ENCODE measurements at places on chromosomes 1 and 21.

- DNase-seq = no peak
Observed at GRCh38 chr1:165389609-165390008, 33.1 kb upstream of the LMX1A start.

DNA sequence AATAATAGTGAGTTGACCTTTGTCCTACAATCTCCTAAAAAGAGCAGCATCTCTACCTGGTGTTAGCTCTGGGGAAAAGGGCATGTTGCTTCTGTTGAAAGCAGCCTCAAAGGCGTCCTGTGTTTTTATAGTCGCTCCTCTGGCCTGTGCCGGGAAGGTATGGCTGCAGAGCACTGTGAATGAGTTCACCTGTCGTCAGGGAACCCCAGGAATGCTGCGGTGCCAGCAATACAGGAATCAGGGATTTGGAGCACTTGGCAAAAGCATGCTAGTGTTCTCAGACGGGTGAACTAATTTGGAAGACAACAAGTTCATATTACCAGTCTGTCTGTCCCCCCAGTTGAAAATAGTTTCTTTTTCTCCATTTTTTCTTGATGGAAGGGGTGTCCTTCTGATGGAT, 60.3 kb upstream of the PGD start:
- no peak for DNase-seq

GRCh38 chr1:8397511-8397910, 79.6 kb downstream of the SLC45A1 start:
- DNase-seq = no peak

GRCh38 chr1:29453502-29454240, 217.3 kb downstream of the PTPRU start:
- no peak for DNase-seq

DNA sequence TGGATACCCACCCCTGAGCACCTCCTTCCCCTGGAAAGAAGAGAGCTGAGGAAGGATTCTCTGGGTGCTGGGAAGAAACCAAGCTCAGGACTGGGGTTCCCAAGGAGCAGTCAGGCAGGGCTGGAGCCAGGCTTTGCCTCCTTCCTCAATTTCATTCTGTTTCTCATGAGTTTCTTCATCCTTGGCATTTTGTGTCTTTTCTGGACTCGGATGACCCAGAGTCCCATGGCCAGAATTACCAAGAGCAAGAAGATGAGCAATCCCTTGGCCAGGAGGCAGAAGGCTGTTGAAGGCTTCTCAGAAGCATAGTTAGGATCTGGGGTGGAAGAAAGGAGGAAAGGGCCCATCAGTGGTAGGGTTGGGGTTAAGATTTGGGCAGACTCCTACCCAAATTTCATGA, 2.5 kb downstream of the SLAMF9 start:
- DNase-seq = no peak

GRCh38 chr1:225771661-225772322, 5.8 kb upstream of the SRP9 start:
- DNase-seq = no peak

DNA sequence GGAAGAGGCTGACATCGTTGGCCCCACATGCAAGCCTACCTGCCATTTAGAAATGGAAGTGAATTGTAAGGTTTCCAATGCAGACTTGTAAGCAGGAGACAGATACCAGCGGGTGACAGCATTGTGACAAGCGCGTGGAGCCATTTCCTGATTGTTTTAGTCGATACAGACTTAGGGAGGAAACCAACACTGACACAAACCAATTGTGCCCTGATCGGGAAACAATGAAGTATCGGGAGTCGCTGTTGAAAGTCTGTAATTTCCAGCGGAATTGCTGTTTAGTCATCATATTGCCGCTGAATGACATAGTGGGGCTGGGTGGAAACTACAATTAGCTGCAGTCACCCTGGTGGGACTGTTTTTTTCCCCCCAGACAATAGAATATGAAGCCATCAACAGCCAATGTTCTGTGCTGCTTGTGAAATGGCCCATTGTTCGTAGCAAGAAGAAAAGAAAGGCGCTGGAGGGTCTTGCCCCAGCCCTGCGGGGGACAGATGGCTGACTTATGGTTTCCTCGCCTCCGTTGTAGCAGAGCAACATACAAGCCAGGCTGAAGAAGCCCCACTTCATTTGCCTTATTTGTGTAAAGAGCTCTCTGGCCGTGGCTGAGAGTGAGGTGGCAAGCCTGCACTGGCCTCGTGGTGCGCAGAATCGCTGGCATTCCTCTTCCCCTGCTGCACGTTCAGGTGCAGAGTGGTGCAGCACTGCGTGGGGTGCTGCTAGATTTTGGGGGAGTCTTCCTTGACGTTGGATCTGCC, 462.7 kb downstream of the CAMTA1 start:
- DNase-seq = no peak

GRCh38 chr1:214717351-214717750, 114.4 kb downstream of the CENPF start:
- DNase-seq = no peak

DNA sequence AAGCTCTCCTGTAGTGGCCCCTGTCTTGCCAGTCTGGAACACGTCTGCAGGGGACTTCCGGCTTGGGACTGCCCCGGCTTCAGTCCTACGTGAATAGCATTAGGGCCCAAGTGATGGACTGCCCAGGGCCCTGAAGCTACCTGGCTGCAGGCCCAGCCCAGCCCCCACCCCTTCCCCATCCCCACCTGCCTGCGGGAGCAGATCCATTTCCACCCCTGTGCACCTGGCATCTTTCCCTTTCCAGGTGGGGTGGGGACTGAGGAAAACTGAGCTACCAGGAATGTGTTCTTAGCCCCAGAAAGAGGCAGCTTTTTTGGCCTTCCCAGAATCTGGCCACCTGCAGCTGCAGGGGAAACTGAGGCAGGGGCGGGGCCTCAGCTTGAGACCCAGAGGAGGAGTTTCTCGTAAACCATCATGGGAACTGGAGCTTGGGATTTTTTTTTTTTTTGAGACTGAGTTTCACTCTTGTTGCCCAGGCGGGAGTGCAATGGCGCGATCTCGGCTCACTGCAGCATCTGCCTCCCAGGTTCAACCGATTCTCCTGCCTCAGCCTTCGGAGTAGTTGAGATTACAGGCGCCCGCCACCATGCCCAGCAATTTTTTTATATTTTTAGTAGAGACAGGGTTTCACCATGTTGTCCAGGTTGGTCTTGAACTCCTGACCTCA, 3.2 kb downstream of the EDN2 start:
- no peak for DNase-seq

DNA sequence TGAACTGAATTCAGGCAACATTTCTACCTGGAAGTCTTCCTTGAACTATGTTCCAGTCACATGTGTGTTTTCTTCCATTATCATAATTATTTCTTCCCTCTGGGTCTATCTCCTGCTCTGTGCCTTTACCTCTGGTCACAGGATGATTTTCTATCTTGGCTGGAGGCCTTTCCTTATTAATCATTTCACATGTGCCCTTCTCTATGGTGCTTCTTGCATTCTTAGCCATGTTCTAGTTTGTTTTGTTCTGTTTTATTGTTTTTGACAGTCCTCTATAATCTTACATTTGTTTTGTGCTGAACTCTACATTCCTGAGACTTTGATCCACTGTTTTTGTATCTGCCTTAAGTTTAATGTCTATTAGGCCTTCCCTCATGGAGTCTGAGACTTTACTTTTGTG, 51.0 kb downstream of the SGIP1 start:
- DNase-seq = no peak

DNA sequence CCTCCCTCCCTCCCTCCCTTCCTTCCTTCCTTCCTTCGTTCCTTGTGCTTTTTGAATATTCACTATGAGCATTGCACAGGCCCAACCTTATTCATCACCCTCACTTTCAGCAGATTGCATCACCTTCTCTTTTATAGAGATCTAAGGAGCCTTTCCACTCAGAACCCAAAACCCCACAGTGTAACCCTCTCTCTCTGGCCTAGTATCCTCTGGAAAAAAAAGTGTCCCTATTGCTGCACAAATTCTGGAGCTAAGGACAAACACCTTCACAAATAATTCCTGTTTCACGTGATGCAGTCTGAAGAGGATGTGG, 25.6 kb downstream of the OR10J5 start:
- DNase-seq = no peak

DNA sequence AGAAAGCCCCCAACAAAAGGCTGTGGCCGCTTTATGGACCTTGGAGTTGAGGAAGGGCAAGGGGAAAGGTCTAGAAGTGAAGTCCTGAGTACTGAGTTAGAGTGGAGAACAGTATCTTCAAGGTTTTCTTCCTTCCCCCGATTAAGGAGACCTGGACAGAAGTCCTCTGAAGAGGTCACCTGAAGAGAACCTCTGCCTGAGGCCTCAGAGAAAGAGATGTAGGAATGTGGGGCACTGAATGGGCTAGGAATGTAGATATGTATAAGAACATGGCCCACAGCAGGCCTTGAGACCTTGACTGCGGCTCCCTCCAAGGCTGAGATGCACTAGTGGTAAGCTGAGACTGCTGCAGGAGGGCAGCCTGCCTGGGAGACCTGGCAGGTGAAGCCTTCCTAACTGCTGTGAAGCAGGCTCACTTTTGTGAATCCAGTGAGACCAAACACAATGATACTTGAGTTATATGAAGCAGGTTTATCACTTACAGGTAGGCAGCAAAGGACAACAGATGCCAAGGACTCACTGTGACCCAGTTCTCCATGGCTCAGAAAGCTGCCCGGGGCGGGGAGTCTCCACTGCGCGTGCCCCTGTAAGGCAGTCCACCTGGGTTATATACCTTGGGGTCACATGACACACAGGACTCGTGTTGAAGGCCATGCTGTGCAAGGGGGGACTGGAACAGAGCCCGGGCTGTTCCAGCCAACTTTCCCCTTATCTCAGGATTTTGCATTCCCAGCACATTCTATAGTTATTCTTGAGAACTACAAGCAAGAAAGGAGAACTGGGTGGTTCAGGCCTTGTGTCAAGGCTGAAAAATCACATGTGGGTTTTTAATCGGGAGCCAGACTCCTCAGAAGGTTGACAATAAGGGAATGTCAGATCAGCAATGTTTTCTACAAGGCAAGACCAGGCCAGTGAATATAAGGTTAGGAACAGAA, 78.8 kb upstream of the PPM1J start:
- no peak for DNase-seq

DNA sequence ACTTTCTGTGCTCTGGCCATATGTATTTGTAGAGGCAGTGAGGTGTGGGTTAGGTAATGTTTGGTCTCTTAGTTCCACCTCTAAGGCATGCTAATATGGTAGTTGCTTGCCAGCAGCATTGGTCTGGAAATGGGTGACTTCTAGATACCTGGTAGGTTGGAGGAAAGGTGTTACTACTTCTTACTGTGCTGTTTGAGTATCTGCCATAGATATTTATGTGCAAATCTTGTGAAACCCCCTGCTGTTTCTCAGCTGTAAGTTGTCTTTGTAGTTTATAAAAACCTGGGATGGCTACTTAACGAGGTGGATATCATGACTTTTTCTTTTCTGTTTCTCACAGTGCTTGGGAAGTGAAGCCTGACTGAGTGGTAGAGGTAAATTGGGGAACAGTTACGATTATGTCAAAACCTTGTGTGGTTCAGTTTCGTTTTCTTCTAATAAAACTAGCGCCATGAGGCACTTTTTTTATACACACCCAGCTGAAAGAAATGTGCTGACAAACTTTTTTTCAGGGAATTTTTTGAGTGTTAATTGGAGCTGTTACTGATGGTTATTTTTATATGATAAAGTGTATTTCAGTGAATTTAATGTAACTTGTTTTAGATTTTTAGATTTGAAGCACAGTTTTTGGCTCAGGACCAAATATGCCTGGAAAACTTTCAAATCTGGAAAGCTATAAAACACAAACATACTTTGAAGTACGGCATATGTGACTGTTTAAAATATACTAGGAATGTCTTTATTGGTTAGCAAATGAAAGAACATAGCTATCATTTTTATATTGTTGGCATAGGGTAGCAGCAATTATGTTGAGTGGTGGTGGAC, 42.1 kb downstream of the CAMSAP2 start:
- no peak for DNase-seq

- DNase-seq = no peak
Observed at GRCh38 chr1:152412756-152413155, 1.3 kb downstream of the CRNN start.

- no peak for DNase-seq
Observed at GRCh38 chr1:167310732-167311131, 90.0 kb downstream of the POU2F1 start.

GRCh38 chr1:20739225-20739624, 6.7 kb upstream of the SH2D5 start:
- DNase-seq = no peak

- DNase-seq = no peak
Observed at GRCh38 chr1:12760256-12760795, 13.2 kb upstream of the PRAMEF12 start.

GRCh38 chr1:230771773-230772354, 24.7 kb downstream of the CAPN9 start:
- DNase-seq = no peak

DNA sequence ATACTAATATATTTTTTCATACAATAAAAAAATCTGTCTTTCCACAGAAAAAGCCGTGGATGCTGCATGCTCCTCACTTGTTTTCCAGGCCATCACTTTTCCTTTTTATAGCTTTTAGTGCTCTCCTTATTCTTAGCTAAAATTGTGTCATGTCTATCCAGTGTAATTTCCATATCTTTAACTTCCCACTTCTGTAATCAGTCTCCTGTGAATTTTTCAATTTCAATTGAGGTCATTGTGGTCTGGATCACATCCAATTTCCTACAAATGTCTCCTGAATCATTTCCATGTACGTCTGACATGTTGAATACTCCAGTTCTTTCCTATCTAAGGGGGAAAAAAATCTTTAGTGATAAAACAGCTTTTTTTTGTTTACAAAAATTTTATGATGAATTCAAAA, 838.2 kb upstream of the B3GALT2 start:
- DNase-seq = no peak

DNA sequence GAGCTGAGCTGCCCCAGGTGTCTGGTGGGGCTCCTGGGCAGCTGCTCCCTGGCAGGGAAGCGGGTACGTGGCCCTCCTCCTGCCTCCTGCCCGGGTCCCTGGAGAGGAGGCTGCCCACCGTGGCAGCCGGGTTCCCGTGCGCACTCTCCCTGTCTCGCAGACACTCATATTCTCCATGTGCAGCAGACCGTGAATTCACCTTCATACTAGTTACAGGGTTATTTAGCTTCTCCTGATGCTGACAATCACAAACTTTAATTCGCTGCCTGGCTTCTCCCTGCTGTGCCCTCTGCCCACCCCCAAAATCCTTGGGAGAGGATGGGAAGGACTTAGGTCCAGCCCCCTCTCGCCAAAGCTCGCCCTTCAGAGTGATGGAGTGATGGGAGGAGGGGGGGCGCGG, 95.3 kb downstream of the CASZ1 start:
- DNase-seq = no peak

Measured in SIG-M5 (cell line).